ENCODE measurements at places on chromosomes 2 and 18.

DNA sequence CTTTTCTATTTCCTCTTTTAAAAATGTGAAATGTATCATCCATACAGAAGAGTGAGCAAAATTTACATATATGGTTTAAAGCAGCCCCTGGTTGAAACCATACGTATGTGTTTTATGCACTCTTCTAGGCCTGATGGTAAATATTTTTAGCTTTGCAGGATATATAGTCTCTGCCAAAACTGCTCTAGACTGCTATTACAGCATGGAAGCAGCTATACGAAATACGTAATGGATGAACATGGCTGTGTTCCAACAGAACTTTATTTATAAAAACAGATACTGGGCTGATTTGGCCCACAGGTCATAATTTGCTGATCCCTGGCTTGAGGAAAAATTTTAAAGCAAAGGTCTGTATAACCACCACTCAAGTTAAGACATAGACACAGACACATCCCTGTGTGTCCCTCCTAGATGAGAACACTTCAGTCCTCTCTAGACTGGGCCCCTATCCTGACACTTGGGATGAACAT, 42.5 kb upstream of the ATP8B1 start:
- DNase-seq, result no peak

- DNase-seq, result no peak
Observed at GRCh38 chr2:96115631-96116423, 544 bp downstream of the ADRA2B start.

DNA sequence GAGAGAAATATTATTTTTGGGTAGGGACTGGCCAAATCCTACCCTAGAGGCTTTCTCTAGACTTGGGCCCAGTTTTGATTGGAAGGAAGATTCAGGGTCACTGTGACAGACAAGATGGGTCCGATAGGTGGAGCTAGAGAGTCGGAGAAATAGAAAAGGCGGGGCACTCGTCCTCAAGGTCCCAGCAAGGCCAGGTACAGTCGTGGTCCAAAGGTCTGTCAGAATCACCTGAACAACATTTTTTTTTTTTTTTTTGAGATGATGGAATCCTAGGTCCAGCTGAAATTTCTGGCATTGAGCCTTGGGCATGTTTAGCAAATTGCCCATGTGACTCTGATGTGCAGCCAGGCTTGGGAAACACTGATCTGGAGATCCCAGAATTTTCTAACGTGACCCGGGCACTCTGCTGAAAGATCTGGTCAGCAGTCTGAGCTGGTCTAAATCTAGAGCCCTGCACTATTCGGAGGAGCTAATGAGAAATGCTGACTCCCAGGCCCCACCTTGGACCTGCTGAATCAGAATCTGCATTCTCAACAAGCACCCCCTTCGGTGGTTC, 23.0 kb upstream of the NTSR2 start:
- peak; percentile 46 for DNase-seq

GRCh38 chr2:121501554-121501953, 29.1 kb upstream of the RNU4ATAC start:
- no peak for DNase-seq

- DNase-seq, result no peak
Observed at GRCh38 chr2:144708626-144709025, 188.7 kb upstream of the ZEB2 start.

GRCh38 chr2:206611191-206611590, 31.1 kb upstream of the FAM237A start:
- no peak for DNase-seq

GRCh38 chr2:100321179-100321865, 979 bp downstream of the LONRF2 start:
- DNase-seq, result peak; percentile 43

DNA sequence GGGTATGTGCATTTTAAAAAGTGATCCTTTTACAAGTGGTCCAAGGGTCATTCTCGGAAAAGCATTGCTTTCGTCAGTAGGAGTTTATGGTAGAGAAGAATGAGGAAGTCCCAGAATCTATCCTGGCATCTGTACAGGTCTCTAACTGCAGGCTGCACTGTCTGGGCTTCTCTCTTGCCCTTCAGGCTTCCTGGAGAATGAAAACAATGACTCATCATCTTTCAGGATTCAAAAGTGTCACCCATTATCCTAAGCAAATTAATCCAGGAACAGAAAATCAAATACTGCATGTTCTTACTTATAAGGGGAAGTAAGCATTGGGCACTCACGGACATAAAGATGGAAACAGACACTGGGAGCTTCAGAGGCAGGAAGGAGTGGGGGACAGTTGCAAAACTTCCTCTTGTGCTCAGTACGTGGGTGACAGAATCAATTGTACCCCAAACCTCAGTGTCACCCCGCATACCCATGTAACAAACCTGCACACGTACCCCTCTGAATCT, 60.2 kb upstream of the TXNDC2 start:
- DNase-seq, result no peak

DNA sequence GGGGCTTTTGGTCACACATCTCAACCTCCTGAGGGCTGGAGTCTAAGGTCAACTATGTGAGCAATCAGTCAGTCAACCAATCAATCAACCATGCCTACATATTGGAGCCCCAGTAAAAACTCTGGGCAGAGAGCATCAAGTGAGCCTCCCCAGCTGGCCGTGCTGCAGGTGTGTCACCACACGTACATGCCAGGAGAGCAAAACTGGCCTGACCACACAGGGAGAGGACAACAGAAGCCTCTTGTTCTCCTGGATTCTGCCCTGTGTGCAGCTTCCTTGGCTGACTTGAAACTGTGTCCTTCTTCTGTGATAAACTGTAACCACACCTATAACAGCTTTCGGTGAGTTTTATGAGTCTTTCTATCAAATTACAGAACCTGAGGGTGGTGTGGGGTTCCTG, 25.9 kb downstream of the GPR35 start:
- DNase-seq, result no peak

- DNase-seq, result no peak
Observed at GRCh38 chr2:24365826-24366225, 5.5 kb upstream of the ITSN2 start.

DNA sequence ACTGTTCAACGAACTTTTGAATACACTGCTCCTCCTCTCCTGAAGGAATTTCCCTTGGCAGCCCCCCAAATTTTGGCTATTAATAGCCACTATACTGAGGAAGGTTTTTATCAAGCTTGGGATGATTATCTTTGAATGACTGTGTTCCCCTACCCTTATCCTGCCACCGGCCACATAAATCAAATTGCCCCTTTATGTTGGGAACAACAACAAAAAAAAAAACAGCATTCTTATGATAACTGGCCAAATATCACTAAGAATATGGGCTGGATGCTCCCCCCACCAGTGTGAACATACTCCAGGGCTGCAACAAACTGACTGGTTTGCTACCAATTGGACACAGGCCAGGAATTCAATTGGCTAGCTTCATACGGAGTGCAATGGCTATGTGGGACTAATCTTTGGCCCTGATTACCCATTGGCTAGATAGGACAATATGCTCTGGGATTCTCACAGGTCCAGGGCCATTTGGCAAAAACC, 20.6 kb downstream of the DUSP11 start:
- DNase-seq, result no peak

All from activated naive CD8-positive, alpha-beta T cell treated with anti-CD3 and anti-CD28 coated beads, Interleukin-2, amount 10 ng/mL, durations not matched to agents 7 days and 5 days (primary cell).